IMR-90 (cell line): ENCODE measurements at places on chromosomes 7 and 10.
A peak's percentile ranks its signal among the peaks of the same experiment; 100 is the strongest.

DNA sequence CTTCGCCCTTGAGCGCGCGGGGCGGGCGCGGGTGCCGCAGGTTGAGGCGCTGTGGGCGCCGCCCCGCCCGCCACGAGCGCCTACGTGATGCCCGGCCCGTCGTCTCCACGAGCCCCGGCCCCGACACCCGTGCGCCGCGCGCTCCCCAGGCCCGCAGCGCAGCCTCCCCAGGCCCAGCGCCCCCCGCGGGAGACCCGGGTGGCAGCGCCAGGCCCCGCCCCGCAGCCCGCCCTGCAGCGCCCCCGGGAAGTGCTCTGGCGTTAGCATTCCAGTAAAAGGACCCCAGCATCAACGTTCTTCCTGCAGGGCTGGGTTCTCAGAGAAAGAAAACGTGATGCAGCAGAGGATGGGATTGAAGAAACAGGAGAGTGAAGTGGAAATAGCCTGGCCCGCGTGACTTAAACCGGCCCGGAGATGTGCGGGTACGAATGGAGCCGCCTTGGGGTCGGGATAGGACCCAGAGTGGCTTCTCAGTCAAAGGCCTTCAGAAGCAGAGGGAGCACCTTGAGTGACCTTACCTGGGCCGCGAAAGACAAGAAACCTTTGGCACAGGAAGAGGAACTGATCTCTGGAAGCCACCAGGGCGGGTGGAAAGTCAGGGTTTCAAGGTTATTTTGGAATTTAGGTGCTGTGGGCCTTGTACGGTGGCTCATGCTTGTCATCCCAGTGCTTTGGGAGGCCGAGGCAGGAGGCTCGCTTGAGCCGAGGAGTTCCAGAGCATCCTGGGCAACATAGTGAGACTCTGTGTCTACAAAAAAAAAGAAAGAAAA lies 1.8 kb downstream of the PFKP start:
- peak; percentile 27 for DNase-seq

DNA sequence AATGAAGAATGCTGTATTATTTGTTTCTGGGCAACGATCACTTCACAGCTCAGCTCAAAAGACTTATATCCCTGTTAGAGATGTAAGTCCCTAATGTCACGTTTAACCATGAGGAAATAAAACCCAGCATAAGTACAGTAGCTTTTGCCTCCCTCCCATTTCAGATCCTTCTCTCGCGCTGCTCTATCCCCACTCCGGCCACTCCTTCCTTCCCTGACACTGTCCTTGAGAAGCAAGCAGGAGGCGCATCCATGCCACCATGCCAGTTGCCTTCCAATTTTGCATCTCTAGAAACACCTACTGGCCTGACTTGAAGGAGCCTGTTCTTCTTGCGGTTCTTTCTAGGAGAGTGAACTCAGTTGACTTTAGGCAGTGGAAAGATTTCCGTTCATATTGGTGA lies 1.2 kb downstream of the FAM180A start:
- no peak for DNase-seq

GRCh38 chr7:37323966-37324365 lies 124.7 kb downstream of the ELMO1 start:
- no peak for DNase-seq

DNA sequence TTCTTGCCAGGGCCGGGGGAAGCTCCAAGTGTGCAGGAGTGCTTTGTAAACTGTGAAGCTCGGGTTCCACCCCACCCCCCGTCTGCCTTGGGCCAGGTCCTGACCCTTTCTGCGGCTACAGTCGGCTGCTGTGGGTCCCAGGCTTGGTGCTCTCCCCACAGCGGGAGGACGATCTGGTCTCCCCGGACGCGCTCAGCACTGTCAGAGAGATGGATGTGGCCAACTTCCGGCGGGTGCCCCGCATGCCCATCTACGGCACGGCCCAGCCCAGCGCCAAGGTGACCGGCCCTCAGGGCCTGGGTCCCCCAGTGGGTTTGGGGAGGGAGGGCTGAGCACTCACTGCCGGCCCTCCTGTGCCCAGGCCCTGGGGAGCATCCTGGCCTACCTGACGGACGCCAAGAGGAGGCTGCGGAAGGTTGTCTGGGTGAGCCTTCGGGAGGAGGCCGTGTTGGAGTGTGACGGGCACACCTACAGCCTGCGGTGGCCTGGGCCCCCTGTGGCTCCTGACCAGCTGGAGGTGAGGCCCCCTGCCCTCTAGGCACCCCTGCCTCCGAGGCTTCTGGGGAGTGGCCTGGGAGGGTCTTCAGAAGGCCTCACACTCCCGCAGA lies 60.3 kb downstream of the PALD1 start:
- no peak for DNase-seq

DNA sequence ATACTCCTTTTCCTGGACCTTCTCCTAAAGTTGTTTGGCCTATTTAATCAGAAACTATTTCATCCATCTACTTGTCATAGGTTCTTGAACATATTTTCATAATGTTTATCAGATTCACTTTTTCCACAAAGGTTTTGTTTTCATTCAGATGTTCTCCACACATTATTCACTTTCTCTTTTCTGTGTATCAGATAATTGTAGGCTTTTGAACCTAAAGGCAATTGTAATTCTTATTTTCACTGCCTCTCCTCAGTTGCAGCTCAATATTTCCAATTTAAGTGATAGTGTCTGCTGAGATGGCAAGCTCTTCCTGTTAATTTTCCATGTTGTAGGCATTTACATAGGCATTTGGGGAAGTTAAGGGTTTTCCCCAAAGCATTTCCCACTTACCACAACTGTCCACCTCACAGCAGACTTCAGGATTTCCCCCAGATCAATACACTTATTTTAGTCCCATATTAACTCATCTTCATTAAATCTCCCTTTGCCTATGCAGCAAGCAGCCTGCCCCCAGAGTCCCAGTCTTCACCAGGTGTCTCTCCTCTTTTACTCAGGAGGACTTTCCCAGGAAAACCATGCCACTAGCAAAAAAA lies 12.3 kb upstream of the IKZF1 start:
- no peak for DNase-seq

DNA sequence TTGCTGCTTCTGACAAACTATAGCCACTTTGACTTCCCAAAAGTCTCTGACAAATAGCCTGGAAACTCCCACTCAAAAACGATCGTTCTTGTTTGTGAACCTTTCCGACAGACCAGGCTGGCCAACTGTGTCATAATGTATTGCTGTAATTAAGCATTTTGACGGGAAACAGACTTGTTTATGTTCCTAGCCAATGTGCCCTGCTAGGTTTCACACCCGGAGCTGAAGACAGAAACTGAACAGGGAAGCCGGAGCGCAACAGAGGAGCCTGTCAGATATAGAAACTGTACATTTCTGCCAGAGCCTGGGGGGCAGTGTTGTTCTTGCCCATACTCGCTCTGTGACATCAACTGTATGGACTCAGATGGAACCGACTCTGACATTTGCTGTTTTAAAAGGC lies 55.3 kb upstream of the C7orf33 start:
- no peak for DNase-seq

DNA sequence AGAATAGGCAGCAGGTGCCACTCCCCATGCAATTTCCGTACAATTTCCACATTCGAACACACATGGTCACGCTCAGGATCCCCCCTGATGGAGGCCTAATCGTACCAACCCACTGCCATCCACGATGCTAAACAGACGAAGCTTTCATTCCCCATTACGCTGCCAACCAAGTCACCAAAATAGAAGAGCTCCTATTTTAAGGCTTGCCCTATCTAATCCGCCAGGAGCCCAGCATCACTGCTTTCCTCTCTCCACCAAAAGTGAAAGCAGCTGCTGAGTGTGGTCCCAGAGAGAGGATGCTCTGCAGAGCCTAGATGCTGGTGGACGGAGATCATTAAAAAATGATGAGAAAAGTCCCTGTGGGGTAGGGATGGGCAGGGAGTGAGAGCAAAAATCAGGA lies 43.3 kb downstream of the HSPA12A start:
- DNase-seq, result no peak

DNA sequence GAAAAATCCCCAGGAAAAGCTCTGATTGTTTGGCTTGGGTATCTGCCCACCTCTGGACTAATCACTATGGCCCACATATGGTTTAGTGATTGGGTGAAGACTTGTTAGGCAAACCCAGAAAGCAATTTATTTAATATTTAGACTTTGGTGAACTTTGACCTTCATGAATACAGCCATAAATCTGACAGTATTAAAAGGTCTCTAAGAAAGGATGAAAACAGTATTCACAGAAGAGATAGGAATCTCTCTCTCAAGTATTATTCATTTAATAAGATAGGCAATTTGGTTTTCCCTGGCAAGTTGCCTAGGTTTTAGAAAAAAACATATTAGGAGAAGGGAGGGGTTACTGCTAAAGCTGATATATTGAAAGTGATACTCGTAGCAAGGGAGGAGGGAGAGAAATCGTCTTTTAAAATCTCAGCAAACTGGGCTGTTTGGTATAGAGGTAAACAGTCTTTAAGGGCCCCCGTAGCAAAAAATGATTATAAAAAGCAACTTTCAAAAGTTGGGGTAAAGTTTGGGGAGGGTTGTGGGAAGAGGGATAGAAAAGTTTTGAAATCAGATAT lies 57.1 kb downstream of the LSMEM1 start:
- DNase-seq, result no peak

DNA sequence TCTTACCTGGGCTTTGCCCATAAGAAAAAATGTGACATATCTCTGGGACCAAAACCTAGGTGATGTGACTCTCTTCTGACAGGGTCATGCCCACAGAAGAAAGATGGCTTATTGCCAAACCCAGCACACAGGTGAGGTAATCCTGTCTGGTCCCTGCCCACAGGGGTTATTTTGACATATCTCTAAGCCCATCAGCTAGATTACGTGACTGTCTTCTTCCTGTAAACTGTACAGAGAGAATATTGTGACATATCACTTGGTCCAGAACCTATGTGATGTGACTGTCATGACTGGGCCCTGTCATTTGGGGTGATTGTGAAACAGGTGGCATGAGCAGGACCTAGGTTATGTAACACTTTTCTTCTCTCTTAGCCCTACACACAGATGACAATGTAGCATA lies 48.8 kb upstream of the ZNF680 start:
- no peak for DNase-seq

GRCh38 chr7:107564553-107565298 lies 955 bp downstream of the DUS4L start:
- DNase-seq, result peak; percentile 95
